Left lung (tissue), 14 donors: ENCODE measurements at places on chromosomes 13 and 19.

DNA sequence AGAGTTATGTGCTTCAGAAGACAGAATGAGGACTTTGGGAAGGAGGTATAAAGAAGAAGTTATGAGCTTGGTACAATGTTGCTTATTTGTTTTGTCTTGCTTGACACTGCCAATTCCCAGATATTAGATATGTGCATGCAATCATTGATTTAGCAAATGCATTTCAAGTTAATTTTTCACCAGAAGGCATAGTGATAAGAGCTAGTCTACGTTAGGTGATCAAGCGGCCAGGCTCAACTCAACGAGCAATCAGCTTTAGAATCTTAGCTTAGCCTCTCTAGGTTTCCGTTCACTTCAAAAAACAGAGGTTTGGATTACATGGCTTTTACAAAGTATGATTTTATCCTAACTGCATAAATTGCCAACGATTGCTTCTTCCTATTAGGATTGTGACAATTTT lies 81.6 kb upstream of the POSTN start:
- no peak for DNase-seq

GRCh38 chr19:7264858-7265257 lies 29.4 kb downstream of the INSR start:
- no peak for DNase-seq

DNA sequence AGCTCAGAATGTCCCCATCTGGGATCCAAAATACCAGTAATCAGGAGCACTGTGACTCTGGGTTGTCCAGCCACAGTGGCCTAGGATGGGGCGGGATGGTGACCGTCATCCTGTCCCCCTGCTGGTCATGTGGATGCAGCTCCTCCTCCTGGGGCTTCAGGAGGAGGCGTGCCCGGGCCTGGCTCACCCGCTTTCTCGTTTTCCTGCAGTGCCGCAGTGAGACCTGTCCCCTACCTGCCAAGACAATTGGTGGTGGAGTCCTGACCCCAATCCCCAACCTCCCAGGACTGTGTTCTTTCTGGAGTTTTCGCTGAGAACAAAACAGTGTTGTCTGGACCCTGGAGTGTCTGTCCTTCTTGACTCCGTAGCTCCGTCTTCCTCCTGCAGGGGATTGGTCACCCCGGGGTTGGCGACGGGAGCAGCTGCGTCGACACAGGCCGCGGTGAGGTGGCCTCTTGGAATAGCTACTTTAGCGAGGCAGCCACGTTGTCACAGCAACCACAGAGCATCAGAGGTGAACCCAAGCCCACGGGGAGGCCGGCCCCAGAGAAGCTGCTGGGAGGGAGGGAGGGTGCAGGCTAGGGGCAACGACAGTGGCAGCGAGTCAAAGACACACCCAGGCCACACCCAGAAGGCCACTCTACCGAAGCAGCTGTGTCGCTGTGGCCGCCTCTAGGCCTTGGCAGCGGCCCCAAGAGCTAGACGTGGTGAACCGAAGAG lies 10.2 kb upstream of the EMC10 start:
- peak; percentile 70 for DNase-seq

DNA sequence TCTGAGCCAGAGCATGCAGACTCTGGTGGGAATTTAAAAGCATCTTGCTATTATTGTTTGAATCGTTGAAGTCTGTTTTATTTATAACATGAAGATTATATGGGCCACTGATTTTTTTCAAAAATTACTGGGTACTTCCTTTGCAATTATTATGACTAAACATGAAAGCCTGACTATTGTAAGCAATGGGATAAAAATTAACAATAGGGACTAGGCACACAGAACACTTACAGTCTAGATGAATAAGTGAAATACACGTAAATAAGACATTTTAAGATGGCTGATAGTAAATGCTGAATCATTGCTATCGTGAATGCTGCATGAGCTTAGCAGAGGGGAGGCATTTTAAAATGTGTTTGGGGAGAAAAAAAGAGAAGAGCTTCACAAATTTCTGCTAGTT lies 81.0 kb upstream of the MAB21L1 start:
- no peak for DNase-seq

DNA sequence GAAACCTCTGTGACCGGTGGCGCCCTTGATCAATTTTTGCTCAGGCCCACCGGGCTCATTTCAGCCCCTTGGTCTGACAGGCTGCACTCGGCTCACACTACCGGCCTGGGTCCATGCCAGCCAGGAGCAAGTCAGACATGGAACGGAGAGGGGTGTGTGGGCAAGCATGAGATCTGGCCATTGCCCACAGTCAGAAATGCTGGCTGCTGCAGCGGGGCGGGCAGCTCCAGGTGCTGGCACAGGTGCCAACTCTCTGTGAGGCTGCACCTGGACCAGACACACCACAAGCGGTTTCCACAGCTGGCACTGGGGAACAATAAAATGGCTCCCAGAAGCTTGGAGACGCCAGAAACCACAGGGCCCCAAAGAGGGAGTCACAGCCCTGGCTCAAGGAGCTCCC lies 43.6 kb upstream of the LPAR6 start:
- no peak for DNase-seq

DNA sequence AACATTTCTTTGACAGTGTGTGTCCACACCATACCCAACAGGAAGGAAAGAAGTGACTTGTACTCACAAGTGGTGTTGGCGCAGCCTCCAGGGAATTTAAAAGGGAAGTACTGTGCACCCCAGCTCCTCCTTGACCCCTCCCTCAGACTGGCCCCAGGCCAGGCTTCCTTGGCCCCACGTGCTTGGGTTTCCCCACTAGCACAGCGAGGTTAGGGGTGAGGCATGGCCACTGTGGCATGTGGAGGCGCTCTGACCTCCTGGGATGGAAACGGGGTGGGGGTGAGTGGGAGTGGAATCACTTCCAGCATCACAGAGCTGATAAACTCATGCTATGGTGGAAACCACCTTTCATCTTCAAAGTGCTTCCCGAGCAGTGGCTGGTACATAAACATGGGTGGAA lies 168.6 kb downstream of the ZNF536 start:
- DNase-seq = no peak

DNA sequence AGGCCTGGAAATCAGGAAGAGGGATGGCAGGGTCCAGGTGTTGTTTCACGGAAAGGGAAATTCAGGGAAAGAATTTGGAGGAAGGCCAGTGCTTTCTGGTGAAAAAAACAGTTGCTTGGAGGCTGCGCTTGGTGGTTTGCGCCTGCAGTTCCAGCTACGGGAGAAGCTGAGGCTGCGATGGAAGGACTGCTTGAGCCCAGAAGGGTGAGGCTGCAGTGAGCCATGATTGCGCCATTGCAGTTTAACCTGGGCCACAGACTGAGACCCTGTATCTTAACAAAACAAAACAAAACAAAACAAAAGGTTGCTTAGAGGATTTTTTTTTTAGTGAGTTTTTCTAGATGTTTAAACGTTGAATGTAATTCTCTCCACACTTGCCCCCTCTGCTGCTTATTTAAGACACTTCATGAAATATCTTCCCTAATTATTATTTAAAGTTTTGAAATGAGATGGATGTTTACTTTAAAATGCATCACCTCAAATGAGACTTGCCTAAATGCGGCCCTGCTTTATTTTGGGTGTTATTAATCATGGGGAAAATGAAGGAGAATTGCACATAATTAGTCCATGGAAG lies 75.4 kb upstream of the TRPC4 start:
- no peak for DNase-seq

GRCh38 chr13:71602344-71602743 lies 264.7 kb downstream of the DACH1 start:
- DNase-seq = no peak

DNA sequence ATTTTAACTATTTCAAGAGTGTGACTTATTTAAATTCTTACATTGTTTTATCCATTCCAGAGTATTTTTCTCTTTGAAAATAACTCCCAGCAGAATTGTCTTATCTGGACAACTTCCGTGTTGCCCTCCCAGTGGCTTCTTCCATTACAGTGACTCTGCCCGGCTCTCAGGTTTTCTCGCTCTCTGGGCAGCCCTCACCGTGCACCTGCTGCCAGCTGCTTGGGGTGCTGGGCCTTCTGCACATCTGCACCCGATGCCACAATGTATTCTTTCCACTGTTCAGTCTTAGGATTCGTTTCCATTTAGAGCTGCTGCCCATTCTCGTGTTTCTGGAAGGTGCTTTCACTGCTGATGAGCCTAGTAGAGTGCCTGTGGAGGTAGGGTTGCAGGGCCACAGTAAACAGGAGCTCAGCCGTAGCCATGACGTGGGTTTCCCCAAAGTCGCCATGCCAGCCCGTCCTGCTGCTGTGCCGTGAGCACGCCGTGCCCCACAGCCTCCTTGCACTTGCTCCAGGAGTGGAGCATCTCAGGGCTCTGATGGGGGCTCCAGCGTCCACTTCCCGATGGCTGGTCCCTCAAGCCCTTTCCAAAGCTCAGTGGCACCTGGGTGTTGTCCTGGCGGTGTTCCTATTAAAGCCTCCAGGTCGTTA lies 46.1 kb upstream of the DCUN1D2 start:
- DNase-seq = peak; percentile 4
